ENCODE measurements at places on chromosomes 3 and 15.

GRCh38 chr3:101195951-101196713, 124.2 kb downstream of the IMPG2 start:
- DNase-seq = peak; percentile 1

GRCh38 chr3:127800508-127800907, 21.8 kb downstream of the MGLL start:
- no peak for DNase-seq

DNA sequence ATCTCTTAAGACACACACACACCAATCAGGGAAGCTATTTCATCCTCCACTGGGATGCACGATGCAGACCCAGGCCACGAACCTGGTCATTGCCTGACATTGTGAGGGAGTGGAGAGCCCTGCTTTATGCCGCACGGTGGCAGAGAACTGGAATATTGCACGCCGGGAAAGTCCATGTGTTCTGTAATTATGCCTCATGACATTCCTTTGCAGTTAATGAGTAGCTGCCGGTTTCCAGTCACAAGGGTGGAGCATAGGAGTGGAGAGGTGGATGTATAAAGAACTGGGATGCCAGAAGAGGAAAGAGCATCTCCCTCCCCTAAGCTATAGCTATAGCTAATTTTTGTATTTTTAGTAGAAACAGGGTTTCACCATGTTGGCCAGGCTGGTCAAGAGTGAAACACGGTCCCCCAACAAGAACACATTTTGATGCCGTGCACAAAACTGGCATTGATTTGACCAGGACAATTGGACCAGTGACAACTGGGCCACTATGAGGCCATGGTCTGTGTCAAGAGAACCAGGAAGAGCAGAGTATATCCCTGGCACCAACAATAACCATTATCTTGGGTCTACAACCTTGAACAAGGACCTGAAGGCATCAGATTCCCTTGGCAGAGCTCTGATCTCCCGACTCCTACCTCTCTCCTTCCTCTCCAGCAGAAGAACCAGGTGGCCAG, 51.4 kb downstream of the SH3BP5 start:
- DNase-seq = no peak

GRCh38 chr15:61393949-61394348, 164.8 kb upstream of the RORA start:
- DNase-seq = no peak

DNA sequence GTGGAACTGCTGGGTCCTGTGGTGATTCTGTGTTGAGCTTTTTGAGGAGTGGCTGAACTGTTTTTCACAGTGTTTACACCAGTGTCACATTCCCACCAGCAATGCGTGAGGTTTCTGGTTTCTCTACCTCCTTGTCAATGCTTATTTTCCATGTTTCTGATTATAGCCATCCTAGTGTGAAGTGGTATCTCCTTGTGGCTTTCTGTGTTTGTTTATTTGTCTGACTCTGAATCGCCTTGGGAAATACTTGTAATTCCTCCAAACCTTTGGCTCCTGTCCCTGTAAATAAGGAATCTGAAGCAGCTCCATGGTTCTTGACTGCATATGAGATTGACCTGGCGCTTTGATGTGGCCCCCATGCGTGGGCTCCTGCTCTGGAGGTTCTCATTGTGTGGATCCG, 20.6 kb downstream of the FAN1 start:
- DNase-seq = no peak

DNA sequence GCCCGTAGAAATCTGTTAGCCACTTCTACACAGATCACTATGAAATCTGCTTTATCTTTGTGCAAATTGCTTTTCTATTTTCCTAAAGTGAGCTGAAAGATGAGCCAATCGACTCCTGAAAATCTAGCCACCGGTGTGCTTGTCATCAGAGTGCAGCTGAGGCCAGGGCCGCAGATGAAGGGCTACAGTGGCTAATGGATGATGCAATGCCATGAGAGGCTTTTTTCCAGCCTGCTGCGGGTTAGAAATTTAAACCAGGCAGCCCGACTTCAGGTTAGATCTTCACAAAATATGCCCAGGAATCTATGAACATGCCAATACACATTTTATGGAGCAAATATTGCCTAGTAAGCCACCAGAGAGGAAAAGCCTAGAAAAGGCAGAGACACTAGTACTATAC, 948.2 kb upstream of the CFAP20DC start:
- DNase-seq = no peak

GRCh38 chr3:119145500-119146167, at the start of gene TEX55:
Gene TEX55, plus strand, starts transcription at chr3:119146165. Its CDS starts 25 bp downstream, at chr3:119146190.
- DNase-seq = peak; percentile 6

DNA sequence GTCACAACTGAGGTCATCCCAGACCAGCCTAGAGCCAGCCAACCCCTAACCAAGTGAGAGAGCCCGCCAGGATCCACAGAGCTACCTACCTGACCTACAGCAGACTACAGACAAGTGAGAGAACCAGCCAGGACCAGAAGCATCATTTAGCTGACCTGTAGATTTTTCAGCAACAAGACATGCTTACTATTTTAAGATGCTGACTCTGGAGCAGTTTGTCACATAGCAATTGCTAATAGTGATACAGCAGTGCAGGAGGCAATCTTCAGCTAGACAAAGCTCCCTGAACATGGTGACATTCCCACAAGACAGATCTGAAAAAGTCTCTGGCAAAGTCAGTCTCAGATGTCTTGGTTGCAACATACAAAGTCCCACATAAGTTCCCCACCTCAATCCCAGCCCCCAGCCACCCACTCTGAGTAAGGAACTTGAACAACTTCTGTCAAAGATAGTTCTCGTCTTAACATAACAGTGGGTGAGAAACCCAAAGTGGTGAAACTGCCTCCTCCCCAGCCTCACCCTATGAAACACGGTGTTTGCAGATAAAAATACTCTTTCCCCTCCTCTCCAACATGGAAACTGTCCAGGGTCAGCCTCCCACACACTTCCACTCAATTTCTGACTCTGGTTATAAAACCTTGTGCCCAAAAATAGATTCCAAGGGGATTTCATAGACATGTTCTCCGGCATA, 120.3 kb upstream of the SLC6A11 start:
- no peak for DNase-seq

DNA sequence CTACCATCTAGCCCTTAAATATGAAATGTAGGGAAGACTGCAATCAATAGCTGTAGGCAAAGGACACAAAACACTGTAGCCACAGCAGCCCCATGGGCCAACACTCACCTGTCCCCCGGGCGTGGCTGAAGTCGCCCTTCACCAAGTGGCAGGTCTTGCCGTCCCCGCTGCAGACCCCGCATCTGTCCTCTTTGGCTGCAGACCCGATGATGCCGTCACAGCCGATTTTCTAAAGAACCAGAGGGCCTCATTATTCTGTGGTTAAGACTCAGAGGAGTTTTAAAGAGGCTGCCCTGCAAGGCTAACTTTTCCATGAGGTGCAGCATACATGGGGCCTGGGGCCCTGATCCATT, 245.6 kb downstream of the ADAMTS17 start:
- no peak for DNase-seq

DNA sequence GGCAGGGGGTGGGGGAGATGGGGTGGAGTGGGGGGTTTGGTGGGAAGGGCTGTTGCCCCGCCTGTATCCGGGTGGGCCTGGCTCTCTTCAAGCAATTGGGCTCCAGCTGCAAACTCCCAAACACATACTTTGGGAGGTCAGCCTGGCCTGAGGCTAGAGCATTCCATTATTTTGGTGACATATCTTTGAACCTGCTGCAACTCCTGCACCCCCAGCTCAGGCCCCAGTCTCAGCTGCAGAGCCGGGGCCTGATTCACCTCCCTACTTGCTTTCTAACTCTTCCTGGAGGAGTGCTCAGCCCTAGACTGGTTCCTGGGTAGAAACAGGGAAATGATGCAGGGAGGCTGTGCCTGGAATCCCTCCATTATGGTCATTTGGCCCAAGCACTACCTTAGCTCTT, 140.8 kb upstream of the PRR23C start:
- no peak for DNase-seq

DNA sequence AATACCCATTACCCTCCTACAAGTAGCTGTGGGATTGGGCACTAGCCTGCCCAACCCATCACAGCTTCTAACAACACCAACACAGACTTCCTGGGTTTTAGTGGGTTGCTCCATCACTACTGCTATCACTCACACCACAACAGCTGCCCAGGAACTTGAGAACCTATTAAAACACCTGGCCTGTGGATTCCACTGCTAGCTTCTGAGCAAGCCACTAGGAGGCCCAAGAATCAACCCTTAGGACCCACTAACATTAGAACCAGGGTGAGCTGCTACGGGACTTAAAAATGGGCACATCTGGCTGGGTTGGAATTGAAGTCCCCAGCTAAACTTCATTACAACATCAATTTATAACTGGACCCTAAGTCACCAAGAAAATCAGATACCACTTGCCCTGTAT, 113.2 kb upstream of the TP63 start:
- no peak for DNase-seq

GRCh38 chr3:57911593-57911992, 96.6 kb upstream of the FLNB start:
- DNase-seq = no peak

GRCh38 chr3:99128235-99128634, 226.7 kb upstream of the DCBLD2 start:
- no peak for DNase-seq

- no peak for DNase-seq
Observed at GRCh38 chr3:141802316-141803077, 39.3 kb downstream of the GRK7 start.

DNA sequence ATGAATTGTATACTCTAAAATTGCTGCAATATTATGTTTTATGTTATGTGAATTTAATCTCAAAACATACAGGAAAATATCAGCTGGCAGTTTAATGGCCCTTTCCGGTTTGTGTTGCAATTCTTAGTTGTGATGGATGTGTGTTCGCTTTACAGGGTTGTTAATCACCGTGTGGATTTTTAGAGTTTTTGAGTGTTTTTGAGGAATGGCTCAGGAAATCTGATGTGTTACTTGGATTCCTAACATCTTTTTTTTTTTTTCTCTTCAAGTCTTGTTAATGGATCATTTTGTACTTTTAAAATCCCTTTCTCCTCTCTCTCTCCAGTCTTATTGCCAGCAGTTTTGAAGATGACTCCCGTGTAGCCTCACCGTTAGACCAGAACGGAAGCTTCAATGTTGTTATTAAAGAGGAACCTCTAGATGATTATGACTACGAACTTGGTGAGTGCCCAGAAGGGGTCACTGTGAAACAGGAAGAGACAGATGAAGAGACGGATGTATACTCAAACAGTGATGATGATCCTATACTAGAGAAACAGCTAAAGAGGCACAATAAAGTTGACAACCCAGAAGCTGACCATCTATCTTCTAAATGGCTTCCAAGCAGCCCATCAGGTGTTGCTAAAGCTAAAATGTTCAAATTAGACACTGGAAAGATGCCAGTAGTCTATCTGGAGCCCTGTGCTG, 35.7 kb downstream of the MGA start:
- no peak for DNase-seq

- DNase-seq = no peak
Observed at GRCh38 chr3:187291001-187291511, 481 bp downstream of the MASP1 start.

DNA sequence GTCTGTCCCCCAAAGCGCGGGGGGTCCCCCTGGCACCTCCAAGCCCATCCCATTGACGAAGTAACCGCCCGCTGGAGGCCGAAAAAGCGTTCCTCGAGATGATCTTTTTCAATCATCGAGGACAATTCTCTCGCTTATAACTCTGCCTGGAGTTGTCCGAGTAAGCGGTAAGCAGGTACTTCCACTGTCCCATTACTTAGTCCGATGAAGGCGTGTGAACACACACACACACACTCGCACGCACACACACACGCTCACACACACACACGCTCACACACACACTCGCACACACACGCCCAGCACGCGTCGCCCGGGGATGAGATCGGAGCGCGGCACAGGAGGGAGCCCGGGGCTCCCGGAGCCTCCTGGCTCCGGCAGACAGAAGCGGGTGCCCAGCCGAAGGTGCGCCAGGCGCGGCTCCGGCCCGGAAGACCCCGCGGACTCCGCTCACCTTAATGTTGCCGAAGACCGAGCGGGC, 430 bp downstream of the SLCO2A1 start:
- DNase-seq = no peak

GRCh38 chr3:130395916-130396315, 50.4 kb downstream of the COL6A5 start:
- no peak for DNase-seq

DNA sequence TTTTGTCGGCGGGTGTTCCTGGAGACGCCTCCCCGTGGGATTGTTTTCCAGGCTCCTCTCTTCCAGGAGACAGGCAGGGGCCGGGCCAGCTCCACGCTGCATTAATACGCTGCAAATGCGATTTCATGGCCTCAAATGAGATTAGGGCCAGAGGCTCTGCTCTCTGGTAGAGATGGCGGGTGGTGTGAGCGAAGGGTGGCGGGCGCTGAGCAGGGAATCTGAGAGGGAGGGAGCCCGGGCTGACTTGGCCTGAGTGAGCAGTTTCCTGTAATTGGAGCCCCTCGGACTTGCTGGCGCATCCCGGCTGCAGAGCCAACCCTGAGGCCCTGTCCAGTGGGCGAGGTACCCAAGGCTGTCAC, 7.4 kb upstream of the CCDC33 start:
- peak; percentile 23 for DNase-seq

- no peak for DNase-seq
Observed at GRCh38 chr15:45393851-45394250, 15.5 kb upstream of the GATM start.

- DNase-seq = no peak
Observed at GRCh38 chr3:24156466-24156865, 211.4 kb downstream of the NR1D2 start.

GRCh38 chr3:119400466-119400865, 62.9 kb downstream of the TMEM39A start:
- DNase-seq = no peak

DNA sequence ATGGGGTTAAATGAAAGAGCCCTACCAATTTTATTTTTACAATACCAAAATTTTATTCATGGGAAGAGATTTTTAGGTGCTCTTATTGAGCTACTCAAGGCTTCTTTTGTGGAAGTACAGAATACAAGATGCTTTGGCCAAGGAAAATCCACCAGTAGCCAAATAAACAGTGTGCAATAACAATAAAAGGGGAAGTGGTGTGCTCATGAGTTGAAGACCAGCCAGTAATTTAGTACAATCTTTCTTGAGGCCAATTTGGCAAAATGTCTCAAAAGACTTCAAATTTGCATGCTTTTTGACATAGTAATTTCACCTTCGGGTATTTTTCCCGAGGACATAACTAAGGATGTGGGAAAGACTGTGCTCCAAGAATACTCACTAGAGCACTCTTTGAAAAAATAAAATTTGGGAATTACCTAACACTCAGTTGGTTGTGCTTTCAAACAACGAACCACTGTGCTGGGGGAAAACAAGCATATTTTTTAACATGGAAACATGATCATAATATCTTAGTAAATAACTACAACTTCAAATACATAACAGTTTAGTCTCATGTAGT, 294.0 kb downstream of the DIPK2A start:
- no peak for DNase-seq

DNA sequence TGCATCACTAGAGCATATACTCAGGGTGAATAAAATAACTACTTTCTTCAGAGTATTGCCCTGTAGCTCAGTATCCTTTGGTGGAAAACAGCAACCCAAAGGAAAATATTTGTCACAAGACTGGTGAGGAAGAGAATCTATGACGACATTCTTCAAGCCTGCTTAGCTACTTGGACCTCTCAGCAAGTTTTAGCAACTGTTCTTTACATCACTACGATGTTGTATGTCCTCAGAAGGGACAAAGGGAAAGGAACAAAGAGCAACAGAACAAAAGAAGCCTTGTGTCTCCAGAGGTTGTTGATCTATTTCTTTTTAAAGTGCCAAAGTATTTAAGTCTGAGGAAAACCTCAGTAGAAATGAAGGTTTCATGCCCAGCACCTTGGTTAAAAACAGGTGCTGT, 746.7 kb downstream of the NAALADL2 start:
- no peak for DNase-seq

Measured in SHP77 treated with DMSO at 0.1 percent for 48 hours (cell line).